ENCODE measurements at places on chromosomes 11 and 22.

DNA sequence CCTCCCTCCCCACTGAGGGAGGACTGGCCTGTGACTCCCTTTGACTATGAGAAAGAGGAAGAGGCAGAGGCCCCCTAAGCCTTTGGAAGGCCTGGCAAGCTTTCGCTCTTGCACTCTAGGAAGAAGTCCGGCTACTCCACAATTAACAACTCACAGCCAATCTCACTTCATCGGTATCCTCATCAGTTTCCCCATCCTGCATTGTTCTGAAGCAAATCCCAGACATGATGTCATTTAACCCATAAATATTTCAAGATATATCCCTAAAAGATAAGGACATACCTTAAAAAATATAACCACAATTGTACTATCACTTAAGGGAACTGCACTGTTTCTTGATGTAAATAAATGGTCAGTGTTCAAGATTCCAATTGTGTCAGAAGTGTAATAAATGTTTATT lies 63.1 kb downstream of the CWC15 start:
- no peak for DNase-seq

DNA sequence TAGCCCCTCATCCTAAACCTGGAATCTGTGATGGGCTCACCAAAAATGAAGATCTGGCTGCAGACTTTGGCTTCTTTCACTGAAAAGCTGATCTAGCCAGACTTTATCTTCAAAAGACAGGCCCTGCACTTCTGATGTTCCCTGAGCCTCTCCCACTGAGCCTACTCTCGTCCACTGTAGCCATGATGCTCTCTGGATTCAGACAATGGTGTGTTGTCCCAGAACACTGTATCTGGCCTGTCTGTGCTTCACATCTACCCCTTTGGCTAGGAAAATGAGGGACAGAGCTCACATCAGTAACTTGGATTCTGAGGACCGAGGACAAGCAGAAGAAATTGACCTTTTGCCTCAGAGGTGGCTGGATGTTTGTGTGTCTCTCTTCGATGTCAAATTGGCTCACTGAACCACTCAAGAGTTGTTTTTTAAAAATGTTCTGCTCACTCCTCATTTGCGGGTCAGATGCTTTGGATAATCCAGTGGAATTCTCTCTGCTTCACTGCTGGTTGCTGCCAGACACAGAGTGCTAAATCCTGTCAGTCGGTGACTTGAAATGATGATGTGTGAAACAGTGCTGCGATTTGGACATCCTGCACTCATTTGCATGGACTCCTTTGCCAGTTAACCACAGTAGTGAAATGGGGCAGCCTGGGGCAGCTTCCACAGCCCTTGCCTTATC lies 67.5 kb downstream of the ARFGAP2 start:
- DNase-seq: no peak

- DNase-seq: no peak
Observed at GRCh38 chr11:117826832-117827231, 2.3 kb upstream of the FXYD2 start.

- no peak for DNase-seq
Observed at GRCh38 chr11:33035011-33035410, 4.4 kb upstream of the TCP11L1 start.

DNA sequence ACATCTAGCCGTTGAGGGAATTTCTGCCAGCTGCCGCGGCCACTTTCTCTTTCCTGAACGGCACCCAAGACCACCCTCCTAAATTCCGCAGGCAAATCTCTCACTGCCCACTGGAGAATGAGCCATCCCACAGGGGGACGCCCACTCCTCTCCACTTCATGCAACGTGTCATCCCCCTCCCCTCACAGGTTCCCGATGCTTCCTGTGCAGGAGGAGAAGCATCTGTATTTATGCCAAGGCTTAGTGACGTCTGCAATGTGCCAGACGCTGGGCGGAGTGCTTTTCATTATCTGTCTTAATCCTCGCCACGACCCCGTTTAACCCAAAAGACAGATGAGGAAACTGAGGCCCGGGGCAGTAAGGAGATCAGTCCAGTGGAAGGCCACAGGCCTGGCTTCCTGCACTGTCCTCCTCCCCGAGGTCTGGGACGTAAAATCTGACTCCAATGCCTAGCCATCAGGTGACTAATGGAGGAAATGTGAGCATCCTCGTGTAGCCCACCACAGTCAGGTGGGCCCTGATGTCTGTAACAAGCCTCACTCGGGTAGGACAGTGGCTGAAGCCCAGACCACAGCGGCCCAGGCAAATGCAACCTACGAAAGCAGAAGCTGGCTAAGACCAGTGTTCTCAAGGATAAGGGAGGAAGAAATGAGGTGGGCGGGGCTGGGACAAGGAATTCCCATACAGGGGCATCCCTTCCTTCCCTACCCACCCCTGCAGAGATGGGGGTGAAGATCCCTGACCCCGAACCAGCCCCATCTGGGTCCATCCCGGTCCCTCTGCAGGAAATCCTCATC lies 23.1 kb downstream of the MN1 start:
- no peak for DNase-seq

- DNase-seq: no peak
Observed at GRCh38 chr11:69497221-69497787, 15.8 kb downstream of the LINC01488 start.

DNA sequence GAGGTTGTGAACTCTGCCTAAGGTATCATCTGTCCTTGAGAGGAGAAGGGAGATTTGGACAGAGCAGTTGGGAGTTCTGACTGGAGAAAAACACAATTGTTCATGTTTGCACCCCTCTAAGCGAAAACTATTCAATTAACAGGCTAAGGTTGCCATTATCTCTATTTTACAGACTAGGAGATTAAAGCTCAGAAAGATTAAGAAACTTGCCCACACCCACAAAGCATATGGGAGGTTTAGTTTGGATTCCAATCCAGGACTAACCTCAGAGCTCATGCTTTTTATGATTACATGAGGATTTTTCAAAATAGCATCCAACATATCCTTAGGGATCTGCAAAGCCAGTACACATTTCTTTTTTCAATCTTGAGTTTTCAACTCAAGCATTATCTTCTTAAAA lies 22.0 kb downstream of the GAB2 start:
- DNase-seq: no peak

- DNase-seq: no peak
Observed at GRCh38 chr11:22536071-22536470, 89.6 kb downstream of the FANCF start.

GRCh38 chr11:112161012-112161411 lies 2.9 kb downstream of the IL18 start:
- peak; percentile 76 for DNase-seq

DNA sequence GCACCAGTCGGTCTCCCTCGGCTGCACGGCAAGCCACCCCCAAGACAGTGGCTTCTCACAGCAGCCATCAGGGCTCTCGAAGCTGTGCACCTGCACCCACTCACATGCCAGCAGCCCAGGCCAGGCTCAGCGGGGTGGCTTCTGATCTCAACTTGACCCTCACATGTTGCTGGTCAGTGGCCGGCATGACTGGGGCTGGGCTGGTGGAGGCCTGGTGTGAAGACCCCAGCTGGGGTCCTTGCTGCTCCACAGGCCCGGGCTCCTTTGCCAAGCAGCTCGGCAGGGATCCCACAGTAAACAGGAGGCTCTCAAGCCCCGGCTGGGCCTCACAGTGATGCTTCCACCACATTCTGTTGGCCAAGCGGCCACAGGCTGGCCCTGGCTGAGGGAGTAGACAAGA lies 128.2 kb downstream of the BRD1 start:
- no peak for DNase-seq

- DNase-seq: no peak
Observed at GRCh38 chr11:34251589-34251980, 106.2 kb downstream of the ABTB2 start.

DNA sequence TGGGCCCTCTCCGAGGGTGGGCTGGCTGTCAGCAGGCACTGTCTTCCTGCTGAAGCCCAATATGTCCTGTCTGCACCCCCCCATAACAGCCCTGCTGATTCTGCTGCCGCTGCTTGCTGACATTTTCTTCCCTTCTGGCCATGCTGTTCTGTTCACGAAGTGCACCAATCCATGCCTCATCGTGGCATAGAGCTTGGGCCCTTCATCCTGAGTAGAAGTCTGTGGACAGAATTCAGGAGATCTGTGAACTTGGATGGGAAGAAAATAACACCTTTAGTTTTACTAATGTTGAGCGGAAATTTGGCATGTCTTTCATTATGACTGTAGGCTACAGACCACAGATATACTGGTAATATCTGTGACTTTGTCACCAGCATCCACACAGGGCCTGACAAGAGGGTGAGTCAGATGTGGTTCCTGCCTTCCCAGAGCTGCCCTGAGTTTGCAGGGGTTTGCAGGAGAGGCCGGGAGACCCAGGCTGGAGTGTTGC lies 14.1 kb upstream of the KIAA0930 start:
- no peak for DNase-seq

GRCh38 chr11:79342236-79342635 lies 98.6 kb downstream of the TENM4 start:
- DNase-seq: no peak

DNA sequence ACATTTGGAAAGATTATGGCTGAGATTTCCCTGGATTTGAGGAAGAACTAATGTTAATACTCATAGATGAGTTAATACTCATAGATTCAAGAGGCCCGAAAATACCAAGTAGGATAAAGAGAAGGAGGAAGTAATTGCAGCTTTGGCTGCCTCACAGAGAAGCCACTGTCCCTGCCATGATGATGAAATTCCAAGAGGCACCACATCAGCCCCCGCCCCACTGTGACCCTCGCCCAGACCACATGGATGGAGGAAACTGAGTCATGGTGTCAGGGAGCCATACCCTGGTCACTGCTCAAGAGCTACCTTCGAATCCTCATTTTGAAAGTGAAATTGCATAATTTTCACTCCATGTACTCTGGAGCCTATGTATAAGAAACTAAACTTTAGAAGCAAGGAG lies 92.9 kb upstream of the SLC22A12 start:
- DNase-seq: peak; percentile 78

DNA sequence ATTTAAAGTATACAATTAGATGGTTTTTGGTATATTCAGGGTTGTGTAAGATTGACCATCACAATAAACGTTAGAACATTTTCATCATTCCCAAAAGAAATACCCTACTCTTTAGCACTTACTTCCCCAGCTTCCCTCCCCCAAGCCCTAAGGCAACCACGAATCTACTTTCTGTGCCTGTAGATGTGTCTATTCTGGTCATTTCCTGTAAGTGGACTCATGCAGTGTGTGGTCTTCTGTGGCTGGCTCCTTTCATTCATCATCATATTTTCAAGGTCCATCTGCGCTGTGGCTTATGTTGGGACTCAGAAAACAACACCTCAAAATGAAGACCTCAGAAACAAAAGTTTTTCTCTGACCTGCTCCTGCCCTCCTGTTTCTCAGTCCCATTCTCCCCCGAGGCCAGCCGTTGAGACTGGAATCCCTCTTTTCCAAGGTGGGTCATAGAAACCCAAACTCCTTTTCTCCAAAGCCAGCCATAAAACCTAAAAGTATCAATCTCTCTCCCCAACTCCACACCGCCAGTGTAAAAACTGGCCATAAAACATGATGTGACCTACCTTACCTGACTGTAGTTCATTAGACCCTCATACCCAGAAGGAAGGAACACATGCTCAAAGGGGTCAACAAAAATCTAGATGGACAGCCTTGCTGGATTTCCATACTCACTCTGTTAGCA lies 12.9 kb upstream of the TMPRSS13 start:
- no peak for DNase-seq

DNA sequence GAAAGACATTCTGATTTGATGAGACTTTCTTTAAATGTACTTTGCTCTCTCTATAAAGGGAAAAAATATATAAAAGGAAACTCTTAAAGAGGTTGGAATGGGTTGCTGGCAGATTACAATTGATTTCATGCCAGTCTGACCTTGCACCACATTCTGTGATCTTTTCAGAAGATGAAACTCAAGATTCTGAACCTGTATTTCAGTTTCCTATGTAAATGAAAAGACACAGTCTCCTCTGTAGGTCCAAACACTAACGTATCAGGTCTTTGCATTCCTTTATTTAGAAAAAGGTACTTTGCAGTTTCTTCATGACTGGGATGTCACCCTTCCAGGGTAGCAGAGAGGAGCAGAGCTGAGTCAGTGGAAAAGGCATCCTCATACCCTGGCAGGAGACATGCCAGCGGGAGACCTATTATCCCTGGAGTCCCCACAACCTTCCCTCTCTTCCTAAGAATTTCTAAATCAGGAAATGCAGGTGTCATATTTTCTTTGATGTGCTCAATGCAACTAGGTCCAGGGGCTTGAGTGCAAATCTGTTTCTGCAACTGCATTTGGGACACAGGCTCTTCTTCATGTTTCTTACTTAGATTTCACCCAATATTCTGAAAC lies 282.6 kb downstream of the CADM1 start:
- no peak for DNase-seq

DNA sequence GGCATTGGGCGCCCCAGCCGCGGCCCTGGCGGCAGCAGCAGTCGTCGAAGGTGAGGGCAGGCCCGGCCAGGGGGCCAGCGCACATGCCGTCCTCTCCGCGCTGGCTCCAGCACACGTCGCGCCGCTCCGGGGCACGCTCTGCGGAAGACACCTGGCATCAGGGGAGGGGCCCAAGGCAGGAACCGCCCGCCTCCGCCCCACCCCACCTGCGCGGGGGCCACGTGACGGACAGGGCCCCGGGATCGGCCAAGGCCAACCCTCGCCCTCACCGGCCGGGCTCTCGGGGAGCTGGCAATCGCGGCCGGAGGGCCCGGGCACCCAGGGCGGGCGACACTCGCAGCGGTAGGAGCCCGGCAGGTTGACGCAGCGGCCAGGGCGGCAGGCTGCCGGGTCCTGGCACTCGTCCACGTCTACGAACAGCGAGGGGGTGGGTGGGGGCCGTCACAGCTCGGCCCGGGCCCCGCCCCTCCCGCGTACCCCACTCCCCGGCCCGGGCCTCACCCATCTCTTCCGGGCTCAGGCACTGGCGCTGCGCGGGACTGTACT lies 14.9 kb downstream of the SCYL1 start:
- no peak for DNase-seq

DNA sequence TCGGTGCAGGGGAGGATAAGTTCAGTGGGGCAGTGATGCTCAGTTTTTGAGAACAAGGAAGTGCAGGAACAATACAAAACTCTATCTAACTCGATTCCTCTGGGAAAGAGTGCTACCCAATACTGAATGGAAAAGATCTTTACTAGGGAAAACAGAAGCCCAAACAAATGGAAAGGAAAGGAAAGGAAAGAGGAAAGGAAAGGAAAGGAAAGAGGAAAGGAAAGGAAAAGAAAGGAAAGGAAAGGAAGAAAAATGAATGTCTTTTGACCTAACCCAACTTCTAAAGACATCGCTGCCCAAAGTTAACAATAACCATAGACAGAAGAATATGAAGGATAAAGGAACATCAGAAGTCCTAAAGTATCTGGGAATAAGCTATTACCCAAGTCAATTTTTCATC lies 41.6 kb downstream of the PHF21A start:
- no peak for DNase-seq

Data from inflammatory macrophage treated with lipopolysaccharide for 4 hours (primary cell).